ENCODE measurements at places on chromosomes 6 and 20.

GRCh38 chr20:626579-626978 is 16.5 kb upstream of the TCF15 start:
- no peak for DNase-seq

DNA sequence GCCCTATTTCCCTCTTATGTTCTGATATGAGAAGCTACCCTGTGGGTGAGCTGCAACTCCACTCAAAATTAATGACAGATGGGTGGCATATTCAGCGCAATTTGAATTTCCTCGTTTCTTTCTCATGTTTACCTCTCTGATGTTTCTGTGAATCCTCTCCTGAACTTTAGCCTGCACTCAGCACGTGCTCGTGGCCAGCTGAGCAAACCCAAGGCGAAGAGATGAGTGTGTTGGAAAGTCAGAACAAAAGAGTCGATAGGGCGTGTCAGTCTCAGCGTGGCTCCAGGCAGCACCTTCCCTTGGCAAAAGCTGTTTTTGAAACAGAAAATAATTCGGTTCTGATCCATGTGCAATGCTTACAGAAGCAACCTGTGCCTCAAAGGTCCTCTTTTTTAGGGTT is 226.1 kb upstream of the GMDS start:
- no peak for DNase-seq

DNA sequence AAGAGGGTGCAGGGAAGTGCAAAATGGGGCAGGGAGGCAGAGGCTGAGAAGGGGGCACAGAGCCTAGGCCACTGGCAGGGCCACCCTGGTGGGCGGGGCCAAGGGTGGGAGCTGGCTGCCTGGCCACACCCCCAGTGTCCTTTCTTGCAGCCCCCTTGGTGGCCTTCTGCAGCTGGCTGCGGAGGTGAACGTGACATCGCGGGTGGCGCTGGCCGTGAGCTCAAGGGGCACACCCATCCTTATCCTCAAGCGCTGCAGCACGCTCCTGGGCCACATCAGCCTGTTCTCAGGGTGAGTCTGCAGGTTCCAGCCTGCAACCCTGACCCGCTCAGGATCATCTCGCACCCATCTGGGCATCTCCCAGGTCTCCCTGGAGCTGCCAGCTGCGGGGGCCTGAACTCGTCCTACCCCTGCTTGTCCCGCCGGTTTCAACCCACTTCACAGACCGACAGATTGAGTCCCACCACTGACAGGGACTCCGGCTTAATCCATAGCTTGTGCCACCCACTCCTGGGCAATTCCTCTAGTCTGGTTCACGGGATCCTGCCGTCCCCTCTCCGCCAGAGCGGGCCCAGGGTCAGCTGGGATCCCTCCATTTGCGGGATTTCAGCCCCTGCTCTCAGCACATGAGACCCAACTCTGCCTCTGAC is 6.2 kb downstream of the BPIFB3 start:
- DNase-seq: no peak

GRCh38 chr6:66068907-66069306 is 361.9 kb upstream of the EYS start:
- DNase-seq: no peak

GRCh38 chr6:17884498-17885478 is 102.6 kb downstream of the KIF13A start:
- no peak for DNase-seq

- DNase-seq: no peak
Measured at GRCh38 chr6:154814063-154814462, 80.8 kb downstream of the SCAF8 start.

DNA sequence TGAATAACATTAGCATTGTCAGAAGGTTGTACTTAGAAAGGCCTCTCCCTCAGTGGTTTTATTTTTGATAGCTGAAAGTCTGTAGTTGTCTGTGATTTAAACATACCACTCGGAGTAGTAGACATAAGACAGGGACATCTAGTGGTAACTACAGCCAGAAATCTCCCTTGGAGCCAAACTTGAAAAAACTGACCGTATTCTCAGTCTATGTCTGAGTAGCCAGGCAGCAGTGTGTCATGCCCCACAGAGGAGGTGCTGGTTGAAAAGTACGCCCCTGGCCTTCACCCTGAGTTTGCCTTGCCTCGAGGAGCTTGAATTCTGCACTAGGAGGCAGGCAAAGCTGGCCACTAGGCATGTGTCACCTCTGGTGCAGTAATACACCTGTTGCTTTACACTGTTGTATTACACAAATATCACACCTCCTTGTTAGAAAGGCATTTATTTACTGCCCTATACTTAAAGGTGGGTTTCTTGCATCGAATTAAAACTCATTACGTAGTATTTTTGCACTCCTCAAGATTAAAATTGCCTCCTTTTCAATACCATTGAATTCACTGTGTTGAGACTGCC is 20.8 kb downstream of the ZBTB2 start:
- no peak for DNase-seq

GRCh38 chr6:15349379-15349778 is 103.5 kb downstream of the JARID2 start:
- no peak for DNase-seq

DNA sequence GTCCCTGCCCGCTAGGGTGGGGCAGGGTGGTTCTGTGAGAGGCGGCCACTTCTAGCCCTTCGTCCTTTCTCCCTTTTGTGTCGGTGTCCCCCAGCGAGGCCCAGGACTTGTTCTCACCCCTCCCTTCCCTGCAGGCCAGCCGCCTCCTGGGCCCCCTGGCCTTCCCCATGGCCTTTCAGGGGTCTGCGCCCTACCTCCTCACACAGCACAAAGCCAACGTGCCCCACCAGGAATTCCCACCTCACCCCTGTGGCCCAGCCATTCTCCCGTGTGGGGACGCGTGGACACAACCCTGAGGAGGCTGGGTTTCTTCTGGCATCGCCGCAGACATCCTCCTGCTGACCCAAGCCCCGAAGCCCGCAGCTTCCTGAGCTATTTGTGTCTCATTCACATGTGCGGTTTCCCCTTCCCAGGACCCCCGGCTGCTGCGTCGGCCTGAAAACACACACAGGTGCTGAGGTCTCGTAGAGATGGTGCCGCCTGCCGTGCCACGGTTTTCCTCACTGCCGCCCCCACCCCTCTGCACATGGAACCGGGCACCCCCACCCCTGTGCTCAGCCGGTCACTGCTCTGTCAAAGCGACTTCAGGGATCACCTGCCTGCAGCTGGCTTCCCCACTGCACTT is 375.8 kb downstream of the CDH4 start:
- DNase-seq: no peak

DNA sequence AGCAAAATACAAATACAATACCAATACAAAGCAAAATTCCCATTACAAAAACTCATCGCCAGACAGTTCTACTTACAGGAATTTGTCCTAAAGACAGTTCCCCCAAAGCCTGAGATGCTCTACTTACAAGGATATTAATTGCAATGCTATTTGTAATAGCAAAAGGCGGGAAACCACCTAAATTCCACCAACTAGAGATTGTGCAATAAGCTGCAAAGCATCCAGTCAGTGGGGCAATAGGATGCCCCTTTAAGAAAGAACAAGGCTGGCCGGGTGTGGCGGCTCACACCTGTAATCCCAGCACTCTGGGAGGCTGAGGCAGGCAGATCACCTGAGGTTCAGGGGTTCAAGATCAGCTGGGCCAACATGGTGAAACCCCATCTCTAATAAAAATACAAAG is 39.1 kb downstream of the FAM209B start:
- no peak for DNase-seq

DNA sequence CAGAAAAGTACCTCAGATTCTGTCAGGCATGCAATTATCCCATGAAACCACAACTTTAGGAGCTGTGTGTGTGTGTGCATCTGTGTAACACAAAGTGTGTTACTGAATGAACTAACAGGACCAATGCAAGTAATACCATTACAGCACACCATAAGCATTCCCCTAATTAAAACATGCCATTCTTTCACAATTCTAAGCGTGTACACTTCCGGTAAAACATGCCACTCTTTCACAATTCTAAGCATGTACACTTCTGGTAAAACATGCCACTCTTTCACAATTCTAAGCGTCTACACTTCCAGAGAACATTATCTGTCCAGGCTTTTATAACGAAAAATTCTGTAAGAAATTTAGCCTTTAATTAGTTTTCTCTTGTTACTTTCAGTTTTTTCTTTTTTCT is 238.2 kb downstream of the GMDS start:
- DNase-seq: no peak

GRCh38 chr6:146526192-146526591 is 17.4 kb upstream of the RAB32 start:
- no peak for DNase-seq

DNA sequence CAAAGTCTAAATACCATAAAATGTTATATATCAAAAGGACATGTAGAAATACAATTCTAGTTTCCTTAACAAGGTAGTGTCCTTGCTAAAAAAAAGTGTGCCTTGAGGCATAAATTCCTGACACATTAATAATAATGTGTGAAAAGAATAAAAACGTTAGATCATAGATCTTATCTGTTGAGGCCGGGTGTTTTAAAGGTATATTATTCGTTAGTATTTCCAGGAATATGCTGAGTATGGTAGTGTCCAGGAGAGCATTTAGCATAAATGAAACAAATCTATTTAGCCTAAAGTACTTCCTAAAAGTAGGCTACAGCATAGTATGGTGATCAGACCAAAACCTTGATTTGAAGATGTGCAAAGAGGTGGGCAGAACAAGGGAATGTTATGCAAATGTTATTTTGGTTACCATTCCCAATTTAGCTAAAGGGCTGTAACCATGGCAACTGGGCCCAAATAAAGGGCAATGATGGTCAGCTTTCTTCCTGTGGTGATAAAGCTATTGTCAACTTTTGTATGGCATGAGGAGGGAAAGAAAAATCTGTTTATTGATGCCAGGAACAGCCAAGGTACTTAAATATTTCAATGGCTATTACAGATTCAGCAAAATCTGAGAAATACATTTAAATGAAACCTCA is 18.9 kb downstream of the MKKS start:
- no peak for DNase-seq

DNA sequence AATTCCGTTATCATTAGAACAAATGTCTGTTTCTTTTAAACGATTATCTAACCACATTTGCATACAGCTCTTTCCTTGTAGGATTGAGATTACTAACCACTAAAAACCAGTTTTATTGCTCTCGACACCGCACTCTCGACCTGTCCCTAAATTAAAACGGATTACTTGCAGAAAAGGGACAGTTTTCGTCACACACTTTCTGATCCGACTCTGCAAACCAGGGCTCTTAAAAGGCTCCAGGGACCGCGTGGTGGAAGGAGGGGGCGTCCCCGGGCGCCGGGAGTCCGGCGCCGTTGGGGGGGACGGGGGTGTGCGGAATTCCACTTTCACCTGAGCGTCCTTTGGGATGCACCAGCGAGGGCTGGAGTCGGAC is 731 bp downstream of the MAK start:
- no peak for DNase-seq

DNA sequence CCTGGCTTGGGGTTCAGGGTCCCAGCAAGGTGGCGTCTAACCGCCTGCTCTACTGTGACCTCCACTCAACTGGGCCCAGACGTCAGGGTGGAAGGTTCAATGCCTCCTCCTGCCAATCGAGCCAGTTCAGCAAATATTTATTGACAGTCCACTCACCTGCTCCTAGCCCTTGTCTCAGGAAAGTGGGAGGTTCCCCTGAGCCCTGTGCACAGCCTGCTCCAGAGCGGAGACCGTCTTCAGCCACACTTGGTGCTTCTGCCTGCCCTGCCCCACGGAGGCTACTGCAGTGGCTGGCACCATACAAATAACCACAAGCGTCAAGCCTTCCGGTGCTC is 6.1 kb downstream of the CCDC167 start:
- no peak for DNase-seq

DNA sequence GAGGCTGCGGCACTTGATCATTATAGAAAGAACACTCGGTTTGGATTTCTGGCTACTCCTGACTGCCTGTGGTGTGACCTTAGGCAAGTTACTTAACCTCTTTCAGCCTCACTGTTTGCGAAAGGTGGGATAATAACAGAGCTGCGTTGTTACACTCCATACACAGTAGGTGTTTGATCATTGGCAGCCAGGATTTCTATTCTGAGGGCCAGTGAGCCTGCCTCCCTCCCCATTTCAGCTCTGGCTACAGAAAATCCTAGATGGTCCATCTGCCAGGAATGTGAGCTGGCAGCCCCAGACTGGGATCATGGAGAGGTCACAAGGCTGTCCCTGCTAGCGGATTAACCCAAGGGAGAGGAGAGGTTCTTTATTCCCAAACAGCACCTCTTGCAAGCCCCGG is 2.7 kb downstream of the KCNB1 start:
- no peak for DNase-seq

GRCh38 chr20:50546729-50547314 is 36.6 kb downstream of the PTPN1 start:
- no peak for DNase-seq

- no peak for DNase-seq
Measured at GRCh38 chr6:61649845-61650244, 636.2 kb downstream of the KHDRBS2 start.
